ENCODE measurements at places on chromosomes 6 and 20.

DNA sequence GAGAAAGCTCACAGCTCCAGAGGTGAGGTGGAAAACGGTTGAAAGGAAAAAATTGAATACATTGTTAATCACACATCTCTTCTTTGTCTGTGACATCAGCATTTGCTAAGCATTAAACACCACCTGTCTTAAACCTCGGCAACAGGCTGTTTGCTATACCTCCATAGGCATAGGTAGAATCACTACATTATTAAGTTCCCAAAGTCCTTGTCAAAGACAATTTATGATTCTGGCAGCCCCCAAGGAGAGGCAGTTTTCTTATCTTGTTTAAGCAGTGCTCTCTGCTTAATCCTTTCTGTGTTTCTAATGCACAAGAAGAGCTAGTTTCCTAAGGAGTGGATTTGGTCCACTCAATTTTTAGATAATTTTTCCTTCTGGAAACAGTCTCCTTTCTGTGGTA is 249.7 kb downstream of the NKAIN2 start:
- no peak for DNase-seq

DNA sequence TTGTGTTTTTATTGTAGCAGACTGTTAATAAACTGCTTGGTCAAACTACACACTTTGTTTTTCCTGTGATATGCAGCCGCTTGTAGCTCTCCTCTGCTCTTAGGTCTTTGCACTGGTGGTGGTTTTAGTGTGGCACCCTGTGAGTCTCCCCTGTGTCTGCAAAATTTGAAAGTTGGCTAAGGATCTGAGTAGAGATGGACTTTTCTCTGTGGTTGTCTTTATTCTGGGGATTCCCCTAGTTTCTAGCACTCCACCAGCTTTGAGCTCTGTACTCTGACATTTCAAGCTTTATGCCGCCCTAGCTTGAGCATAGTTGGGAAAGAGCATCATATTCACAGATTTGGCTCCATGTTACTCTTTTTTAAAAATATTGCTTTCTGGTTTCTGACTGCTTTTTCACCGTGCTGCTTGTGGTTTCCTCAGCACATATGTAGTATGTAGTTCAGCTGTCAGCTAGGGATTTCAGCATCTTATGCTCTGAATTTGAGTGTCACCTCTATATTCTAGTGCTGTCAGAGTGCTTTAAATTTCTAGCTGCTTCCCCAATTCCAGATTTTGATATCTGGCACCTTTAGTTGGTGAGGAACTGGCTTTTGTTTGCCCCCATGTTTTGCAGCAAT is 25.4 kb downstream of the CDYL start:
- DNase-seq, result no peak

- DNase-seq, result no peak
These were observed 55.7 kb downstream of the SH3BGRL2 start for GRCh38 chr6:79686707-79687309.

DNA sequence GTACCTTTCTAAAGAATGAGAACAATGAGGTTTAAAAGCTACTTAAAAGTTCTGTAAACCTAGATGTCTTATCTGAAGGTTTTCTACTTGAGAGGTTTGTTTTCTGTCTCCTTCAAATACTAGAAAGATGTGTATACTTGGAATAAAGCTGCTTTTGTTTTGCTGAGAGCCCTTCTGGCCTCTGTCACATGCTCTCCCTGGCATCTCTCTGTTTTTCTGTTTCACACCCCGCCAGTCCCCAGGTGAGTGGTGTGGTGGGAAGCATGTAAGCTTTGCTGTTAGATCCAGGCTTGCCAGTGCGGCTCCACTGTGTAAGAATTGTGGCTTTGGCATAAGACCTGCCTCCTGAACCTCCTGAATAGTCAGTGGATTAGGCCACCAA is 56.8 kb downstream of the SNX9 start:
- no peak for DNase-seq

DNA sequence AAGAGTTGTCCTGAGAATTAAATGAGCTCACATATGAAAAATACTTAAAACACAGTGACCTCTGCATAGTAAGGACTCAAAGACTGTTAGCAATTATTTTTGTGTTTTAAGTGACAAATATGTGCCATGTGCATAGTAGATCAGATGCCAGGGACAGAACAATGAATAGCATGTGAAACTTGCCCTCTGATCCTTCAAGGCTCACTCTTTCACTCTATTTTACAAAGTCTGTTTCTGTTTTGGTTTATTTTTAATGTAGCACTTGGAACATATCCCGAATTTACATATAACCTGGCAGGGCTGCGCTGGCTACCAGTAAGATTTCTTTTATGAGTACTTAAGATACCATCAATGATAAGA is 135.5 kb upstream of the TNFAIP3 start:
- no peak for DNase-seq

- no peak for DNase-seq
These were observed 55.1 kb upstream of the SAMD5 start for GRCh38 chr6:147453361-147453760.

DNA sequence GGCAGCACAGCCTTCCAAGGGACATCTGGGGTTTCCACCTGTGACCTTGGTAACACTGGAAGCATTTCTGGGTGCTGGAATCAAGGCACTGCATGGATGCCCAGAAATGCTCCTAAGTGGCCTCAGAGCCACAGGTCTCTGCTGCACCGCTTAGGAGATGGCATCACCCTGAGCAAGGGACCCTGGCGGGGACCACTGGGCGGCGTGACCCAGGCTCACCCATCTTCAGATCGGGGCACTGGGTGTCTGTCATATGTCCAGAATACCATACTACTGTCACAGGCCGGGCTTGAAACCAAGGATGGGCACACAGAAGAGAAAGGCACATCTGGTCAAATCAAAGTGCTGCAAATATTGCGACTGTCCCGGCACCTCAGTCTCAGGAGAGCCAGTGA is 45.9 kb downstream of the SSR1 start:
- no peak for DNase-seq

GRCh38 chr6:33987531-33988021 is 158.3 kb downstream of the GRM4 start:
- DNase-seq, result no peak

DNA sequence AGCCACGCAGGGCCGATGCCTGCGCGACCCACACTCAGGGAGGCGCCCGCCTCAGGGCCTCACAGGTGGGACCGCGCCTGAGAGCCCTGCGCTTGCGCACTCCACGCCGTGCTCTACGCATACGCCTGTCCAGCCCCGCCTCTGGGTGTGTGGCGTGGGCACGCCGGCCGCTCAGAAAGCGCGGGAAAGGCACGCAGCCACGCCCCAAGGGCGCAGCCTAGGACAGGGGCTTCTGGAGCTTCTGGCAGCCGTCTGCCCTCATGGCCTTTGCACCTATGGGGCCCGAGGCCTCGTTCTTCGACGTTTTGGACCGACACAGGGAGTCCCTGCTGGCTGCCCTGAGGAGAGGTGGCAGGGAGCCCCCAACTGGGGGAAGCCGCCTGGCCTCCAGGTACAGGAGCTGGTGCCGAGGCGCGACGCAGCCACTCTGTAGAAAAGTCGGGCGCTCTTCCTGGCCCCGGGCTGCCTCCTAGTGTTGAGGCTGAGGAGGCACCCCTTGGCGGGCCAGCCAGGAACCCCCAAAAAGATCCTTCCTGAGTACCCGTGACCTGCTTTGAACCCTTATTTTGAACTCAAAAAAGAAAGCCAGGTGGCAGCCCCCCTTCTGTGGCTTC is at the start of gene SPO11:
SPO11 (plus strand) TSS at position 196 of the 614 bp plus-strand sequence; CDS start at position 261, 65 bp downstream.
- no peak for DNase-seq

DNA sequence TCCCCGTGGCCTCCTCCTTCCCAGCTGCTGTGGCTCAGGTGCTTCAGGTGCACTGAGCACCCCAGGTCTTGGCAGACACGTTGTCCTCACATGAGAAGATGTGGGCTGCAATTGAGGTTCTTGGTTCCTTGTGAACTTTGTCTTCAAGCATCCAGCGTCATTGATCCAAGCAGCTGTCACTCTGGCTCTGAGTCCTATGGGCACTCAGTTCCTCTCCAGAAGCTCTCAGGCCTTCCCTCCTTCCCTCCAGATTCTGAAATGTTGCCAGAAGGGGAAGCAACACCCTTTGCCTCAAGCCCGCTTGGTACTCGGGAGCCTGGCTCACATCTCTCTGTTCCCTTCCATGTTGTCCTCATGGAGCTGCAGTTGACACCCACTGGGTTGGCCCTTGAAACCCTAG is 8.4 kb upstream of the MRGBP start:
- DNase-seq, result no peak

- no peak for DNase-seq
These were observed 19.1 kb downstream of the GABRR2 start for GRCh38 chr6:89295981-89296380.

DNA sequence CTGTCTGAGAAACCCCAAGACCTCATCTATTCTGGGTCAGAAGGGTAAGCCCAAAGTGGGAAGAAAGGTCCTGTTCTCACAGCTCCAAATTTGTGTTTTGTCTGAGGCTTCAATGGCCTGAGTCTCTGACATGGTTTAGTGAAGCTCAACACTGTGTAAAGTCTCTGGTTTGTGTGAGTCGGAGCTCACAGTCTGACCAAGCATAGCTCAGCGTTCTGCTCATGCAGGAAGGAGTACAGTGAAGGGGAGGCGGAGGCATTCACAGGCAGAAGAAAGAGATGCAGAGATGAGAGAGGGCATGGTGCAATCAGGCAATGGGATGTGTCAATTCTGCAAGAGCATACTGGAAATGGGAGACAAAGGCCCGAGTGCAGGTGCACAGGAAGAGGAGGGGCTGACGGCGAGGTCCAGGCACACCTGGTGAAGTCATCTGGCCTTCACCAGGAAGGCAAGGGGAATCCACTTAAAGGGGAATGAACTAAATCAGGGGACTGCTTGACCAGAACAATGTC is 463.0 kb upstream of the AGPAT4 start:
- no peak for DNase-seq

- no peak for DNase-seq
These were observed 128.0 kb downstream of the PHACTR1 start for GRCh38 chr6:12844284-12845223.

GRCh38 chr20:34512955-34513419 is 3.2 kb upstream of the DYNLRB1 start:
- DNase-seq, result no peak

DNA sequence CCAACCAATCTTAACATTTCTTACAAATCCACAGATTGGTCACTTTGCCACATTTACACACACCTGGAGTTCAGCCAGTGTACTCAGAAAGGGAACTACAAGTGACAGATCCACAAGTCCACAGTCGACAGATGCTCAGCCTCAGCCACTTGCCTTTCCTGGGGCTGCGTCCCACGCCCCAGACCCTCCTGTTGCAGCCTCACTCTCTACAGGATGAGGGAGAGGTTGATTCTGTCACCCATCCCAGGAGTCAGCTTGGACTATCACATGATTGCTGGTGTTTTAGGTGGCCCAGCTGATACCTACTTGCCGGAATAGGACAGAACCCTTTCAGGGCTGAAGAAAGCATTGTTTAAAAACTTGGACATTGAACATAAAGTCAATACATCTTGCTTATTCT is 108.8 kb downstream of the FAM120B start:
- DNase-seq, result no peak
